Omental fat pad (tissue), 4 donors: ENCODE measurements at places on chromosomes 3 and 15. TPM values are rescaled to one million over a fixed set of nuclear protein-coding genes. Genes with fewer than 3 reads are reported as not detected.

The PRRT3 gene
- total RNA-seq, result 2.8 TPM

The ACKR4 gene
- not detected for total RNA-seq

The SAMD7 gene
- total RNA-seq, result not detected

The SEMA7A gene
- total RNA-seq, result 1.2 TPM

The DUOX2 gene
- total RNA-seq, result 0.13 TPM

The SLC22A14 gene
- not detected for total RNA-seq

The ABI3BP gene
- 95.2 TPM for total RNA-seq

The KLHL18 gene
- total RNA-seq, result 13.7 TPM

The DPPA2 gene
- total RNA-seq, result not detected

The DNASE1L3 gene
- 5.3 TPM for total RNA-seq

The SMARCC1 gene
- total RNA-seq, result 31.6 TPM

The CYP11A1 gene
- total RNA-seq, result 1.3 TPM

The PAQR9 gene
- not detected for total RNA-seq

The INAFM2 gene
- 10.2 TPM for total RNA-seq

The APBA2 gene
- 2.2 TPM for total RNA-seq

The CCR2 gene
- total RNA-seq, result 5.4 TPM

The SH2D7 gene
- total RNA-seq, result not detected

The IL17RE gene
- total RNA-seq, result 11.8 TPM

The ACSBG1 gene
- total RNA-seq, result not detected

The DGKG gene
- 2.4 TPM for total RNA-seq

The TMC3 gene
- 0.32 TPM for total RNA-seq

The MESP2 gene
- total RNA-seq, result not detected

The CASR gene
- not detected for total RNA-seq

The UBE2Q2 gene
- 45.3 TPM for total RNA-seq

The LSAMP gene
- 3.3 TPM for total RNA-seq

The ATOSA gene
- 123 TPM for total RNA-seq

The ARPC4 gene
- total RNA-seq, result 138 TPM

The DOCK3 gene
- total RNA-seq, result 1.0 TPM

The ARNT2 gene
- 3.2 TPM for total RNA-seq

The ADGRG7 gene
- total RNA-seq, result not detected

The HEMK1 gene
- total RNA-seq, result 8.3 TPM

The CCDC13 gene
- 1.6 TPM for total RNA-seq

The PIERCE2 gene
- total RNA-seq, result 2.2 TPM

The DNAJA4 gene
- total RNA-seq, result 19.0 TPM

The SLC35G2 gene
- 27.8 TPM for total RNA-seq

The ABHD10 gene
- 27.4 TPM for total RNA-seq

The MCF2L2 gene
- 0.31 TPM for total RNA-seq

The ZDHHC23 gene
- total RNA-seq, result 5.5 TPM

The CTXN2 gene
- total RNA-seq, result not detected

The SPSB4 gene
- 0.12 TPM for total RNA-seq

The TMEM158 gene
- total RNA-seq, result 0.44 TPM

The CCDC54 gene
- total RNA-seq, result not detected
